ENCODE measurements at places on chromosomes 6 and 20.
A peak's percentile ranks its signal among the peaks of the same experiment; 100 is the strongest.

- no peak for DNase-seq
These were observed 125.5 kb downstream of the GPX5 start for GRCh38 chr6:28651161-28651560.

- DNase-seq: no peak
These were observed 114.6 kb downstream of the JPH2 start for GRCh38 chr20:44072384-44072783.

GRCh38 chr20:17358854-17359253 lies 132.0 kb downstream of the PCSK2 start:
- DNase-seq: no peak

DNA sequence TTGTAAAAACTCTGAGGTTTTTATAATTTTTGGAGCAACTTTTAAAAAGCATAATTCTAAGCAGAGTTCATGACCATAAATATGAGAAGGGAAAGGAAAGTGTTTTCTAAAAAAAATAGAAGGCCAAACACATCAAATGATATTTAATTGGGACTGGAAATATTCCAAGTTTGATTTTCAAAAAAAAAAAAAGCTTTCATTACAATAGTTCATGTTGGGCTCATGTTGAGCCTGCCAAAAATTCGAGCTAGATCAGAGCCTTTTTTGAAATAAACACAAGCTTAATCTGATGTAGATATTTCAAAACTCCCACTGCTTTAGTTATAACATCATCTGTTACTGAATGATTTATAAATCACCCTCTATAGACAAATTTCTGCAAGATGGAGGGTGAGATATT lies 163.4 kb upstream of the DEFB112 start:
- DNase-seq: no peak

- DNase-seq: no peak
These were observed 952.9 kb upstream of the EPHA7 start for GRCh38 chr6:94372229-94372628.

- DNase-seq: no peak
These were observed 63.4 kb downstream of the SMOC2 start for GRCh38 chr6:168504366-168504765.

DNA sequence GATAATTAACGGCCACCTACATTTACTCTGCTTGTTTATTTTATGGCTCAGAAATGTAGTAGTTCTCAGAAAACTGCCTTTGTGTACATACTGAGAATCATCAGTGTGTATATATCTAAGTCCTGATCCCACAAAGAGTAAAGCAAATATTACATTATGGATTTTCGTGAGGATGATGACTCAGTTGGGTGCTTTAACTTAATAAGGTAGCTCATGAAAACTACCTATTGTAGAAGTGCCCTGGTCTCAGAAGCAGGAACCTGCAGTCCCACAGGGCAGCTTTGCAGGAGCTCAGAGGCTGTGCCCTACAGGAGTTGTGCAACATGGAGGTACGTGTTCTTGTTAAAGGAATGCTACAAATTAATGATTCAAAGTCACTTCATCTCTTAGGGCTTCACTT lies 108.2 kb downstream of the PLG start:
- no peak for DNase-seq

- no peak for DNase-seq
These were observed 799 bp downstream of the NRM start for GRCh38 chr6:30689985-30690384.

- no peak for DNase-seq
These were observed 367.2 kb downstream of the EPM2A start for GRCh38 chr6:145368075-145368474.

- DNase-seq: no peak
These were observed 51.5 kb upstream of the TRAF3IP2 start for GRCh38 chr6:111657146-111657545.

GRCh38 chr20:61749406-61750075 lies 316.1 kb downstream of the TAF4 start:
- DNase-seq: no peak

DNA sequence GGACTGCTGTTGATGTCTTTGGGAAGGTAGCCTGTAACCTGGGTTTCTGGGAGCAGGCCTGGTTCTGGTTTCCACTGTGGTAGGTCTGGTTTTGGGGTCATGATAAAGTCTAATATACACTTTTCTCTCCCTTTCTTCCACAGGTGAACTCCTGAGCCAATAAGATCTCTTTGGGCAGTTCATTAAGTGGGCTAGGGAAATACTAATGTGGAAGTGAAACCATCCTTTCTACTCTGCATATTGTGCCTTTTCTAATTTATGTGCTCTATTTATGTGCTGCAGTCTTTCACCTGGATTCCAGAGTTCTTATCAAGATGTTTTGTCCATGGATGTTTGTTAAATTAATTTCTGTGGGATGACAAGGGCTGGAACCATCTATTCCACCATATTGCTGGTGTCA lies 165.7 kb upstream of the PTPRK start:
- no peak for DNase-seq

GRCh38 chr20:43744151-43744611 lies 17.4 kb upstream of the GTSF1L start:
- DNase-seq: peak; percentile 12

GRCh38 chr20:11329271-11329670 lies 588.4 kb upstream of the BTBD3 start:
- no peak for DNase-seq

DNA sequence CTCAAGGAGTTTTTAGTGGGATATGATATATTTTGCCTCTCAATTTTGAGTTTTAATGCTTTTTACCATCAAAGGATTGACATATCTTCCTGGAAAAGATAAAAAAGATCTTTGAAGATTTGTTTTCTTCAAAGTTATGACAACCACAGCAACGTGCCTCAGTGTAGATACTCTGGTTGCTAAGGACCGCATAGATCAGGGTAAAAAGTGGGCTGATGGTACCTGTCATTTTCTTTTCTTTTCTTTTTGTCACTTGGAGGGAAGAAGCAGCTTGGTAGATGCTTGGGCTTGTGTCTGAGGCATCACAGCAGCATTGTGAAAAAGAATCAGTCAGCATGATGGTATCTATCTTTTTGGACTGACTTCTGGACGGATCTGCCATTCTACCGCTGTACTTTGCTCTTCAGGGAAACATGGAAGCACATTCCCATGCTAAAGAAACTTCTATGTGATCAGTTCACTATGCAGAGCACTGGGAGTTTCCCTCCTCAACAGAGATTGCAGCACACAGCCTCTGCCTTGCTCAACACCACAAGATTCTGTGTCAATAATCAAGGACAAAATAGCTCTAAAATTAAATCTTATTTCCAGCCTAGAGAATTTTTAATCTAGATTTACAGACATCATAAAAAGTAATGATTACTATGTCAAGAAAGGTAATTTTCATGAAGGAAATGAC lies 54.8 kb upstream of the SGK1 start:
- peak; percentile 47 for DNase-seq

DNA sequence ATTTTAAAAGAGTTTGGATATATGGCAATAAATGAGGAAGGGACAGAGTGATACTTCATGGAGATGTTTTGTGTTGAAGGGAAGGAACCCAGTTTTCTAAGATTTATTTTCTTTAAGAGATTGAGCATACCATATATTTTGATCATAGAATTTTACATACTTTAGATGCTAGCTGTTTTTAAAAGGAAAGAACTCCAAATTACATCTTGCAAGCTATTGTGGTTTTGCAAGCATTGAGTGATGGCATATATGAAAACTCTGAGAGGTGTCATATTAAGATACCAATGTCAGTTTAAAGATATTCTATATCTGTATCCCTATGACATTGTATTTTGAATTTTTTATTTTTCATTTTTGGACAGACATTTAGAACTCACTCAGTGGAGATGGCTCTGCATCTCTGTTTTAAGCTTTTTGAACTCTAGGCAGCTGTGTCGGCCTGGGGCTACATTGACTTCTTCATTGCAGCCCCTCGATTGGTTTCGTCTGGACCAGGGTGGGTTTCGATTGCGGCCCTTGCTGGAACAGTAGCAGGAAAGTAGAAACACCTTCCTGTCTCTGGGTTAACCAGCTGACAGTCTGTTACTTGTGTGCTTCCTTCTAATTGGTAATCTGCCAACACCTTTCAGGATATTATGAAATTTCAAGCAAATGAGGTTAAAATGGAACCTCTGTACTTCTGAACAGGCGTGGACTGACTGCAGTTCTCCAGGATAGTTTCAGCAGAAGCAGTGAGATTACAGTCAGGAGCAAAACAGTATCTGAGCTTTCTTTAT lies 14.0 kb downstream of the IGF2R start:
- peak; percentile 37 for DNase-seq

DNA sequence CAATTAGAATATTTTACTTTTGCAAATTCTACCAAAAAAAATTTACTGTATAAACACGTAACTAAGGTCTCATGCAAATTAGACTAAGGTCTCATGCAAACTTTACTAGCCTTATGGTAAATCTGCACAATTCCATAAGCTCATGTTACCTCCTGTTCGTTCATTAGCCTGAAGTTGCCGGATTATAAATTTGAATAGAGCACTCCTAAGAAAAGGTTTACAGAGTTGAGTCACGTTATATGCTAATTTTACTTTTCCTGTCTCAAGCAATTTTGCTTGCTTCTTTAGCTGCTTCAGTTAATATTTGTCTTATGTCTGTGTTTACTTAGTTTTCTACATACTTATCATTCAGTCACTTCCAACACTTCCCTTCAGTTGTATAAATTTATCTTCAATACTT lies 1434.0 kb upstream of the EYS start:
- DNase-seq: no peak

All from CD4-positive, alpha-beta T cell treated with Interleukin-2 at 100 ng/mL for 4 hours (primary cell).